Activated CD8-positive, alpha-beta memory T cell treated with anti-CD3 and anti-CD28 coated beads for 48 hours (primary cell): ENCODE measurements at places on chromosomes 3 and 15.

DNA sequence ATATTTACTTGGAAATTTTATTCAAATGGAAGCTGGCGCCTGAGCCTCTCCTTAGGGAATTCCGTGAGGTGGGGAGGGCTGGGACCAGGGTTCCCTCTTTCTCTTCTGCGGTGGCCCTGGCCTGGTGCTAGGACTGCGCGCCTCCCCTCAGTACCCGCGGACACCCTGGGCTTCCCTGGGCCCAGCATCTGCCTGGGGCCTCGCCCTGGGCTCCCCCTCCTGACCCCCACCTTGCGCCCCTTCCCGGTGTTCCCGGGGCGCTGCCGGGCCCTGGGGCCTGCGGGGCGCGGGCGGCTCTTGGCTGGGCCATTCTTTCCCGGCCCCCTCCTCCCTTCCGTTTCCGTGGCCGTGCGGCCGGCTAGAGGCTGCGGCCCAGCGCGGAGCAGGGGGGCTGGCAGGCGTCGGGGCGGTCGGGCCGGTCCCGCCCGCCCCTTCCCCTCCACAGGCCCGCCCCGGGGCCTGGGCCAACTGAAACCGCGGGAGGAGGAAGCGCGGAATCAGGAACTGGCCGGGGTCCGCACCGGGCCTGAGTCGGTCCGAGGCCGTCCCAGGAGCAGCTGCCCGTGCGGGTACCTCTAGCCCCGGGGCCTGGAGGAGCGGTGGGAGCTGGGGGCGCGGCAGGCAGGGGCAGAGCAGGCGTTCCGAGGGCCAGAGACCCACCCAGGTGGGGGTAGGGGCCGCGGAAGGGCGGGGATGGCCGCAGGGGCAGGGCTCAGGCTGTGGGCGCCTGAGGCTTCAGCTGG is at the start of gene FES:
Gene FES, plus strand, starts transcription at position 529 of the 743 bp plus-strand sequence. CDS start 542 bp downstream, outside the sequence.
- no peak for DNase-seq

DNA sequence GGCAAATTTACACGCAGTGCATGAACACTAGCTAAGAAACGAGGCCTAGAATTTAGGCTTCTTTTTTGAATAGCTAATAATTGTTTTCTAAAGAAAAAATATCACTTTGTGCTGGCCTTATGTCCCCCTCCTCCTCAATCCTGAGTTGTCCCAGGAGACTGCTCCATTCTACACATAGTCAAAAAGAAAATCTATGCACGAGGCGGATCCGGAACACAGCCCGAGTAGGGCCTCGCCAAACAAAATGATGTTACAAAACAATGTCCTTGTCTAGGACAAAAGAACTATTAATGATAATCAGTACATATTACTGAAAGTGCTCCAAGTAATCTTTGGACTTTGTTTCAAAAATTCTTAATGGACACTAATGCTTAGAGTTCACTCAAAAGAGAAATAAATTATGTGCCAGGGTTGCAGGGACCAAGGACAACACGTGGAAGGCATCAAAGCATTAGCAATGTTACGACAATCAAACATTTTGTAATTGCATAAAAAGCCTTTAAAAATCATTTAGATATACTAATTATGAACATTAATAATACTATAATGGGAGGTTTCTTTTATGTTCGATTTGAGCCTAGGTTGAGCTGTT is 206.5 kb upstream of the ICE2 start:
- DNase-seq, result no peak

GRCh38 chr3:115687721-115688120 is 64.4 kb downstream of the GAP43 start:
- no peak for DNase-seq

DNA sequence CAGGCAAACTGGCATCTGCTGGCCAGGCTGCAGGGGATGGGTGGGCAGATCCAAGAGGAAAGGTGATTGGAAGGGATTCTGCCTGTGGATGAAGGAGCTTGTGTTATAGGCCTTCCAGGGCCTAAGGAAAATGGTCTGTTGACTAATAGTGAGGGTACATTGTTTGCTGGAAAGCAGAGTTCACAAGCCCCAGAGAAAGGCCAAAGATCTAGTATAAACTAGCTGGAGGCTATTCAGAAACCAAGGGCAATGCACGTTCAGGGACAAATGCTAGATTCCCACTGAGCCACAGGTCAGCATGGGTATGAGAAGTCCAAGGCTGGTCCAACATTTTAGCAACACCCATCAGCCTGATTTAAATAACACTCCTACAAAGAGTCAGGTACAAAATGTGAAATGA is 74.7 kb downstream of the FBN1 start:
- no peak for DNase-seq

GRCh38 chr15:32956006-32956405 is 238.2 kb downstream of the GREM1 start:
- no peak for DNase-seq

GRCh38 chr15:82880704-82881103 is 71.3 kb downstream of the WHAMM start:
- DNase-seq, result no peak
